Left ventricle myocardium superior (tissue), 1 donor: ENCODE measurements at places on chromosomes 1 and 21. TPM values are rescaled to one million over a fixed set of nuclear protein-coding genes. Genes with fewer than 3 reads are reported as not detected.

DNA sequence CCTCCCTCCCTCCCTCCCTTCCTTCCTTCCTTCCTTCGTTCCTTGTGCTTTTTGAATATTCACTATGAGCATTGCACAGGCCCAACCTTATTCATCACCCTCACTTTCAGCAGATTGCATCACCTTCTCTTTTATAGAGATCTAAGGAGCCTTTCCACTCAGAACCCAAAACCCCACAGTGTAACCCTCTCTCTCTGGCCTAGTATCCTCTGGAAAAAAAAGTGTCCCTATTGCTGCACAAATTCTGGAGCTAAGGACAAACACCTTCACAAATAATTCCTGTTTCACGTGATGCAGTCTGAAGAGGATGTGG, 25.6 kb downstream of the OR10J5 start:
- DNase-seq, result no peak

Gene HPCAL4
- 2.4 TPM for total RNA-seq

DNA sequence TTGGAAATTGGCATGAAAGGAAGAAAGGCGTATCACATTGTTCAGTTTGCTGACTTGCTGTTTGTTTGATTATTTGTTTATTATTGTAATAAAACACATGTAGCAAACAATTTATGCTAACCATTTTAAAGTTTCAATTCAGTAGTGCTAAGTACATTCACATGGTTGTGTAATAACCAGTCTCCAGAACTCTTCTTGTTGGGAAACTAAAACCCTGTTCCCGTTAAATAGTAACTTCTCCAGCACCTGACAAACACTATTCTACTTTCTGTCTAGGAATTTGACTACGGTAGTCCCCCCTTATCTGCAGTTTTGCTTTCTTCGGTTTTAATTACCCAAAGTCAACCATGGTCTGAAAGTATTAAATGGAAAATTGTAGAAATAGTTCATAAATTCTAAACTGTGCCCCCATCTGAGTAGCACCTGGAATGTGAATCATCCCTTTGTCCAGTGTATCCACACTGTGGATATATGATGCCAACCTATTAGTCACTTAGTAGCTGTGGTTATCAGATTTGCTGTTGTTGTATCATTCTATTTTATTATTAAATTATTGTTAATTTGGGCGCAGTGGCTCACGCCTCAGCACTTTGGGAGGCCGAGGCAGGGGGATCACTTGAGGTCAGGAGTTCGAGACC, 5.5 kb downstream of the MORC3 start:
- no peak for DNase-seq

Gene SELP
- 7.4 TPM for total RNA-seq

DNA sequence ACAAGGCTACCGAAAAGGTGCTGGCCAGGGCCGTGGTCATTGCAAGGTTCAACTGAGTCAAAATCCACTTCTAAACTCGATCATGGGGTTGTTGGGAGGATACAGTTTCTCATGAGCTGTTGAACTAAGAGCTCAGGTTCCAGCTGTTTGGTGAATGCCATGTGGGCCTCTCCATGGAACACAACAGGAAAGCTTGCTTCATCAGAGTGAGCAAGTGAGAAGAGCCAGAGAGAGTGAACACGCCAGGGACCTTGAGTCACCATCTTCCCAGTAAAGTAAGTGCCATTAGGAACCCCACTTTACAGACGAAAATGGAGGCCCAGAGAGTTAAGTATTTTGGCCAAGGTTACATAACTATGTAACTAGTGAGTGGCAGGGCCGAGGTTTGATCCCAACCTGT, 475.1 kb upstream of the VAMP3 start:
- DNase-seq, result no peak

DNA sequence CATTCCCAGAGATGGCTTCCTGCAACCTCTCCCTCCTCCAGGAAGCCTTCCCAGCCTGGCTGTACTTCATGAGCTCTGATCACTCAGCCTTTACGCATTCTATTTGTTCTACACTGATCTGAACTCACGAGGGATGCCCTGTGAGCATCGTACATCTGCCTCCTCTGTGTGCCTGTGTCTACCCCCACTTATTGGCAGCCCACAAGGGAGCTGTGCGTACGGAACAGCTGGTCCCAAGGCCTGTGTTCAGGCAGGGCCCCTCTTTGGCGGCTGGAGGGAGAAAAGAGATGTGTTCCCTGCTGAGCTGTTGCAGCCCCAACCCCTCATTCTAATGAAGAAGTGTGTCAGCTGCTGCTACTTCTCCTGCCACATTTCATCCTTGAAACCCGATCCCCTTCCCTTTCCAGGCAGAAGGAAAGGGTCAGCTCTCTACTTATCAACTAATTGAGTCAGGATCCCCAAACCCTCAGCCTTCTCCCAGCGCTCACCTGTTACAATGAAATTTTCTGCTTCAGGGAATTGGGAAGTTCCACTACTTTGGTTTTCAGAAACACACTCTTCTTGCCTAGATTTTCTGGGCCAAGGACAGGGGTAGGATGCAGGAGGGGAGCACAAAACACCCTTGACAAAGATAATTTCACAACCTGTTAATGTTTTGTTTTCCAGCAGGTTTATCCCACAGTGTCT, 3.2 kb downstream of the INKA2 start:
- DNase-seq, result no peak

DNA sequence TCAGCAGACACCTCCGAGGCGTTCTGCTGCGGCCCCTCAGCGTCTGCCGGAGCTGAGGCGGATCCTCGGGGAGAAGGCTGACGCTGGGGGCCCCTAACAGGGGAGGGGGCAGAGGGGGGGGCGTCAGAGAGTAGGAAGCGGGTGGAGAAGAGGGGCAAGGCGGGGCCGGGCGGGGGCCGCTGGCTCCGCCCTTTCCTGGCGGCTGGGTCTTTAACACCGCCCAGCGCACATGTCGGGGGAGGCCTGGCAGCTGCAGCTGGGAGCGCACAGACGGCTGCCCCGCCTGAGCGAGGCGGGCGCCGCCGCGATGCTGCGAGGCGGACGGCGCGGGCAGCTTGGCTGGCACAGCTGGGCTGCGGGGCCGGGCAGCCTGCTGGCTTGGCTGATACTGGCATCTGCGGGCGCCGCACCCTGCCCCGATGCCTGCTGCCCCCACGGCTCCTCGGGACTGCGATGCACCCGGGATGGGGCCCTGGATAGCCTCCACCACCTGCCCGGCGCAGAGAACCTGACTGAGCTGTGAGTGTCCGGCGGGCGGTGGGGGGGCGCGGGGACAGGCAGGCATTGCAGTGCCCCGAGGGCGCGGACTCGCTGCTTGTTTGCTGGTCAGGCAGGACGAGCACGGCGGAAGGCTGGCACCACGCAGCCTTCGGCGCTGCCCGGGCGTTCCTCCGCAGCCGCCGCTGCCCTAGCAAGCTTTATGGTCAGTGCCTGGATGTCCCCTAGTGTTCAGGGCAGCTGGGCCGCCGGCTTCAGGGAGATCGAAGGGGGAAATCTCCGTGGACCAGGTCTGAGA, at the start of gene NTRK1:
Gene NTRK1, plus strand, starts transcription at position 238 of the 796 bp plus-strand sequence. Its CDS starts 70 bp downstream, at position 308.
- peak; percentile 67 for DNase-seq

Gene CD2
- total RNA-seq, result 1.7 TPM

GRCh38 chr1:183719289-183719688, 66.2 kb upstream of the APOBEC4 start:
- DNase-seq, result no peak

- no peak for DNase-seq
Observed at GRCh38 chr1:25765923-25766589, 33.9 kb upstream of the SELENON start.

- no peak for DNase-seq
Observed at GRCh38 chr1:211839106-211839505, 8.5 kb upstream of the LPGAT1 start.

DNA sequence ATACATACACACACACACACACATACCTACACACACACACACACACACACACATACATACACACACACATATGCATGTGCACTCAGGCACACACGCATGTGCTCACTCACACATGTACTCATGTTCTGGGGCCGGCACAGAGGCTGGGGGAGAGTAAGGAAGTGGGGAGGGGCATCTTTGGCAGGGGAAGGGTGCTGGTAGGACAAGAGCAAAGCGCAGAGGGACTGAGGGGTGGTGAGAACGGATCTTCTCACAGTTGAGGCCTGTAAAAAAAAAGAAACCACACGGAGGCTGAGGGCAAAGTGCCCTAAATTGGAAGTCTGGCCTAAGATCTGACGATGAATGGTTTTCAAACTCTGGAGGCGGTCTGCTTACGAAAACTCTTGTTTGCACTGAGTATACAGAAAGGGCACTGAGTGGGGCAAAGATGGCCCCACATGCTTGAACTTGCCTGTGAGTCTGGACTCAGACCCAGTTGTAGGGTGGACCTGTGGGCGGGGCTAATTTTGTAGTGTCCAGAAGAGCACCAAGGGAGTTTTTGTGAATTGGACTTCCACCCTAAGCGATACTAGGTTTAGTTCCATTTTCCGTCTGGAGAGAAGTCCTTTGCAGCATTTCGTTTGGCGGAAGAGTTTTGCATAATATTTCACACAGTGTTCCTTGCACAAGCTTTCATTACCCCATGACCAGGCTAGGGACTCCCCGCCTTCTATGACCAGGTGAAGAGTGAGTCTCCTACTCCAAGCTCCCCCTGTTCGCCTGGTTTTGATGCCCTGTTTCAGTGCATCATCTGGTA, 79.3 kb upstream of the LYST start:
- DNase-seq, result no peak

Gene LY9
- total RNA-seq, result not detected

DNA sequence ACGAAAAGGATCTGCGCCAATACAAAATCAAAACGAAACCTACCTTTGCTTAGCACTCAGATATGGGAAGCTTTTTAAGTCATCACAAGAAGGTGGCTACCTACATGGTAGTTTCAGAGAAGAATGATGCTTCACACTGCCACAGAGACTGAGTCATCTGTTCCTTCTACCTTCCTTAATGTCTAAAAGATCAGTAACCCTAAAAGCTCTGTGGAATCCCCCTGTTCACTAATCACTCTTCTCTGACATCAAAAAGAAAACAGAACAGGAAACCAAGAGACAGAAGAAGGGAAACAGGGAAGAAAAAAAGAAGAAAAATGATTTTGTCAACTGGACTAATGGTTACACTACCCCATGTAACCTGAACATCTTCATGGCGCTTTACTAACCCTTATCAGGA, 177.2 kb downstream of the SMYD3 start:
- DNase-seq, result no peak

Gene RIPPLY3
- total RNA-seq, result not detected

Gene PRAMEF33
- not detected for total RNA-seq

DNA sequence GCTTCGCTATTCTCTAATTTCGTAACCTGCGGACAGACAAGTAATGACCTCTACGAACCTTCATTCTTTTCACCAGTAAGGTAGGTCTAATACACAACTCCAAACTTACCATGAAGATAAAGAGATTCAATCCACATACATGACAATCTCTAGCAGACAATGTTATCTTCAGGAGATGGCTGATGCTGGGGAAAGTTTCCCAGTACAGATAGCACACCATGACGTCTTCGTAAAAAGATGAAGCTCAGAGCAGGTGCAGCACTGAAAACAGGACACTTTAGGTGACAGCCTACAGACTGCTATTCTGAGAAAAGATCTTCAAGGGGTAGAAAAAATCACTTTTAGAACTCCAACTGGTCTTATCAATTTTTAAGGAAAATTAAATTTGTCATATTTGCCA, 41.3 kb downstream of the ZNF281 start:
- DNase-seq, result no peak

- DNase-seq, result no peak
Observed at GRCh38 chr1:211559222-211560010, 19.5 kb downstream of the SLC30A1 start.

DNA sequence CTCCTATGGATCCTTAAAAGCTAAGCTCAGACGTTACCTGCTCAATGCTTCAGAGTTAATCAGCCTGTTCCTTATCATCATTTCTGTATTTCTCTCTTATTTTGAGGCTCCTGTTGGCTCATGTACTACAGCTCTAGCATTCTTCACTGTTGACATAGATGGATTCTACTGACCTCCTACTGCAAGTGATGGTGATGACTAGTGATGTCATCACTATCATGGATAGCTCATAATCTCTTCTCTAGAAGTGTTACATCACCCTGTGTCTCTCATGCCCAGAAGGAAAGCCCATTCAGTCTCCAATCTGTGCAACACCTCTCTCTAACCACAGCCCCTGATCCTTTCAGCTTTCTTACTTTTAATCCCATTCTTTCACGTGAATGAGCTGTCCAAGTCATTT, 168.2 kb upstream of the DPT start:
- DNase-seq, result no peak

DNA sequence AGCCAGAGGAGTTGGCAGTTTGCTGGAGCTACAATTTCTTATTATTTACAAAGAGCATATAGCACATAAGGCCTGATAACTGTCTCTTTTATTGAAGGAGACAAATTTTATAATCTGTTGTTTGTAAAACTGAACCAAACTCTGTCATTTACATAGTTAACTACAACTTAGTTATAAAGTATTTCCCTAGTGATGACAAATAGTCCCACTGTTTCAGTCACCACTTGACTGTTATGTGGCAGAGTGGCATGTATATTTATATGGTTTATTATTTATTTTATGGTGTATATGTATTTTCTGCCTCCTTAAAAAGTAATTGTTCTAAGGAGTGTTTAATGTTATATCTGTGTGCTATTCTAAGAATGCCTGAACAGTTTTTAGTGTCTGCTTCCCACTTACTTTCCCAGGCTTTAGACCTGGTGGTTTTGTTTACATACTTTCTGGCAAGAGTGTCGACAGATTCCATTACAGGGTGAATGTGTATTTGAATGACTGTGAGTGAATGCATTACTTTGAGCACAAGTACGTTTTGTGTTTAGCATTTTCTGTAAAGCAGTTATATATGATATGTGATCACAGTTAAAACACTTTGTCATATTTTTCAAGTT, 10.0 kb downstream of the TSEN15 start:
- no peak for DNase-seq

DNA sequence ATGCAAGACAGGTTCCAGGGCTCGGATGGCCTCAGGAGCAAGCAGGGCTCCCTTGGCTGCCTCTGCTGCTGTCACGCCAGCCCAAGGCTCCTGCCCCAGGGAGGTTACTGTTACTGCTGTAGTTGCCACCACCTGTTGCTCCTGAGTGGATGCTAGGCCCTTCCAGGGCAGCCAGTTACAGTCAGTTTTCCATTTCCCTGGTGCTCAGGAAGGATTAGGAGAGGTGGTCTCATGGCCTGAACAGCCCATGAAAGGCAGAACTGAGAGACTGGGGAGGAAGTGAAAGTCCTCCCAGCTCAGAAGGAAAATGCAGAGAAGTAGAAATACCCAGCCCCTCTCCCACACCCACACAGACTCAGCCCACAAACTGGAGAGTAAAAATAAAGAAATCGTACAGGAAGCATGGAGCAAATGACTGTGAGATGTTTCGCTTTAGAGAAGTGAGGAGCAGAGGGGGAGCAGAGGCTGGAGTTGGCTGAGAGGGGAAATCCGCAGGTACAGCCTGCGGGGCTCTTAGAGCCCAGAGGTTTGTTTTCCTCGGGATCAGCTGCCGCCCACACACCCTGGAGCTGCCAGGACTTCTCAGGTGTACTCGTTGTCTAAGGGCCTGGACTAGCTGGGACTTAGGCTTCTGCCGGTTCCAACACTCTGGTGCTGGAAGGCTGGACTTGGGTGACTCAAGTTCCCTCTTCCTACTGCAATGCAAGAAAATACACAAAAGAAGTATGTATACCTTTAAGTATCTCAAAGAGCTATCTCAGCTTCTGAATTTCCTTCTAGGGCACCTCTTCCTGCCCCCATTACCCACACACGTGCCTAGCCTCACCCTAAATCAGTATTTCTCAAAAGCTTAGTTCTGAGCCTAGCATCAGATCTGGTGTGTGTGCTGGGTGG, 2.3 kb downstream of the IL6R start:
- no peak for DNase-seq

- no peak for DNase-seq
Observed at GRCh38 chr1:40868051-40868723, 6.0 kb upstream of the CITED4 start.

Gene PDE4B
- 19.4 TPM for total RNA-seq
